Effector CD4-positive, alpha-beta T cell (primary cell): ENCODE measurements at places on chromosomes 7 and 10.

DNA sequence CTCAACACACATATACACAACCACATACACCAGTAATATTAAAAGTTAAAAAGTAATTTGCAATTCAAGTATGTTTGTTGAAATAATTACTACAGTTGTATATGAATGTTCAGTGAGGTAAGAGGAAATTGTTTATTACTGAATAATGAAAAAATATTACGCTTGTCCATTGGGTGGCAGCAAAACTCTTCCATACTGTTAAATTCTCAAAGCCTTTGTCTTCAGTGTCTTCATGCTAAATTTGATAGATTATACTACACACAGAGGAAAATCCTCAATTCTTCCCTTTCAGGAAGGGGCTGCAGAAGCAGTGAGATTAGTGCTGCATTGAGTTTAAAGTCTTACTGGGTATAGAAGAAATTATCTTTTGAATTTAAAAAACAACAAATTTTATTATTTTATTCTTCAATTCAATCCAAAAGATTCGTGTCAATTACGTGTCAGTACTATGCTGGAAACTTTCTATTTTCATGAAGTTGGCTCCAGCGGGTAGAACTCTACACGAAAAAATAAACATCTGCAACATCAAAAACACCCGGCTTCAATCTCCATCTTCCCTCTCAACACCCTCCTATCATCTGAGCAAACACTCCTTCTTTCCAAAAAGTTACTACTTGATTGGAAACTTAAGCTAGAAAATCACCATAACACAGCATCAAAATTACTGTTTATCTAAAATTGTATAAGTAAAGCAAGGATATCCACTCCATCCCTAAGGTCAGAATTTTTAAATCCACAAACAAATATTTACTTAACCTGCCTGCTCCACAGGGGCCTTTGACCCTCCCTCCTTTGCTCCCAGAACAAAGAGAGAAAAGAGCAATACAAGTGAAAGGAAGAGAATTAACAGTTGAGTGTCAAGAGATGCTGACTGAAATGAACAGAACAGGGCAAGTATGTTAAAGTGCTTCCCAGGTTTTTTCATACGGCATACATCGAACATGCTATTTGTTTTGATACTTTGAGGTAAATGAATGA, 37.0 kb upstream of the TES start:
- DNase-seq: peak; percentile 36

- DNase-seq: no peak
Observed at GRCh38 chr10:92822964-92823363, 25.4 kb upstream of the EXOC6 start.

GRCh38 chr7:35826751-35827150, 25.9 kb downstream of the SEPTIN7 start:
- DNase-seq: no peak

GRCh38 chr10:5711642-5712041, 27.0 kb downstream of the TASOR2 start:
- no peak for DNase-seq

DNA sequence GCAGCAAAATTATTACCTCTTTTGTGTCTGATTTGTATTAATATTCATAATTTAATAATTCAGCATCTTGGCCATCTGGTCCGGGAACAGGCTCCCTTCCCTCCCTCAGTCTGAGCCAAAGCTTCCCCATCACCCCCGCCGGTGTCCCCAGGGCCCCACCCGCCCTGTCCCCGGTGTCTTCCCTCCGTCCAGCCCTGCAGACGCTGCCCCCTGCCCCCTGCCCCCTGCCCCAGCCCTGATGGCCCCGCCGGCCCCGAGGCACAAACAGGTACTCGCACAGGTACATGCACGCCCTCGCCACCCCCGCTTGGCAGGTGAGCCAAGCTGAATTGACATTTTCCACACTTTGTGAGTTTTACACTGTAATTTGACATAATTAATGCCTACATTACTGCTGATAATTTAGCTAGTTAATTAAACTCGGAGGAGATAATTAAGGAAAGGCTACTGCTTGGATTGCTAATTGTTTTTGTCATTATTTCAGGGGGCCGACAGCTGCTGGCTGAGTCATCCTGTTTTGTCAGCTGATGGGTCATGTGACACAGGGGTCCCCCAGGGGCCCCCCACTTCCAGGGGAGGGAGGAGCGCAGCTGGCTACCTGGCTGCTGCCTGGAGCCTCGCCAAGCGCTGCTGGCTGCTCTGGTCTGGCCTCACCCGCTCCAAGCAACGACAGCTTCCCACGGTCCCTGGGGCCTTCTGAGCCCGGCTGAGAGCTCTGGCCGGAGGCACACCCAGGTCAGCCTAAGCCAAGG, 36.6 kb downstream of the MICALL2 start:
- no peak for DNase-seq

GRCh38 chr7:98669329-98670000, 52.4 kb downstream of the NPTX2 start:
- no peak for DNase-seq

GRCh38 chr7:7786595-7786994, 68.2 kb upstream of the RPA3 start:
- DNase-seq: no peak

DNA sequence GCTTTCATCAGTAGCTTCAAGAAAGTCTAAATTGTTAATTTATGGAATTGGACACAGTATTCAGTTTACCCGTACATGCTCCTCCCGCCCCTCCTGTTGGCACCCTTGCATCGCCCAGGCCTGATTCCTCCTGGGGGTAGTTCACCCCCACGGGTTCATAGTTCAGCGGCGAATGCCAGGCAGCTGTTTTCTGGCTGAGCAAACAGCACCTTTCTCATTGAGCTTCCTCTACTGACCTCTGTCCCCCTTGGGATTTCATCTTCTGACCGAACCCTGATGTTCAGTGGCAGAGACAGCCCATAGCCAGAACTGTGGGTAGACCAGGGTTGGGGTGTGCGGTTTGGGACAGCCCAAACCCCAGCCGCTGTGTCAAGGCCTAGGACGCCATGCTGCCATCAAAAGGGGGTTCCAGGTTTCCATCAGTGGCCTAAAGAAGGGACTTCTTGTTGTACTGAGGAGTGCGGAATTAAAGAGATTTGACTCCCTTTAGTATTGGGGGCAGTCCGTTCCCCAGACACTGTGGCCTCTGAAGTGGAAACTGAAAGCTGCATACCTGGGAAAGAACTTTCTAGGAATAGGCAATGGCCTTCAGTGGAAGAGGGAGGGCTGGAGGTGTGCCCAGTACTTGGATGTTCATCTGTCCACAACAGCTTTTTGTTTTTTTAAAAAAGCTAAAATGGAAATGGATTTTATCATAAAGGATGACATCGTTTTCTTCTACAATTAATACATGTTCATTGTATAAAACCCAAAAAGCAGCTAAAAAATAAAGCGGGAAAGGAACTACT, 19.0 kb downstream of the MDH2 start:
- DNase-seq: no peak

DNA sequence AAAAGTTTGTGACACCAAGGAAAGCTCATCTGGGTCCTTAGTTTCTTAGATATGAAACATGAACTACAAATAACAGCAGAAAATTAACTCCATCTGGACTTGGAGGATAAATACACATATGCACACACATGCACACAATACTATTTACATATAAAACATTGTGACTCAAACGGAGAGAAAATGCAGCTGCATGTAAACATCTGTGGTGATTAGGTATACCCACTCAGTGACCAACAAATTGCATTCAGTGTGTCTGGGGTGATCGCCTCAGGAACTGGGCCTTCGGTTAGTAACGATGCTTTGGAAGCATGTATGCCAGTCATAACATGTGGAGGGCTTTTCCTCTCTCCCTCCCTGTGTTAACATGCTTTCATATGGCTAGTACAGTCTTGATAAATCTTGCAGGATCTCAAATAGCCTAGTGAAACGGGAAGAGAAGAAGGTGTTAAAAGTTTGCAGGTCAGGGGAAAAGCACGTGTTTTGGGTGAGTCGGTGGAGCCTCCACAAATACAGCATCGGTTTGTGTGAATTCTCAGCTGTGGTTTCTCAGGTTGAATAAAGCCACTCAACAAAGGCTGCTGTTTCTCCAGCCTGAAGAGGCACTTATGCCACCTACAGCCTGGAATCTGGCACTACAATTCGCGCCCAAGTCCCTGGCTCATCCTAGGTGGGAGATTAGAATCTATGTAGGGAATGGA, 8.7 kb upstream of the GLRX3 start:
- DNase-seq: peak; percentile 48

- DNase-seq: no peak
Observed at GRCh38 chr7:96122746-96123145, 199.2 kb downstream of the SLC25A13 start.

GRCh38 chr7:143351060-143351459, 11.5 kb downstream of the FAM131B start:
- DNase-seq: no peak

DNA sequence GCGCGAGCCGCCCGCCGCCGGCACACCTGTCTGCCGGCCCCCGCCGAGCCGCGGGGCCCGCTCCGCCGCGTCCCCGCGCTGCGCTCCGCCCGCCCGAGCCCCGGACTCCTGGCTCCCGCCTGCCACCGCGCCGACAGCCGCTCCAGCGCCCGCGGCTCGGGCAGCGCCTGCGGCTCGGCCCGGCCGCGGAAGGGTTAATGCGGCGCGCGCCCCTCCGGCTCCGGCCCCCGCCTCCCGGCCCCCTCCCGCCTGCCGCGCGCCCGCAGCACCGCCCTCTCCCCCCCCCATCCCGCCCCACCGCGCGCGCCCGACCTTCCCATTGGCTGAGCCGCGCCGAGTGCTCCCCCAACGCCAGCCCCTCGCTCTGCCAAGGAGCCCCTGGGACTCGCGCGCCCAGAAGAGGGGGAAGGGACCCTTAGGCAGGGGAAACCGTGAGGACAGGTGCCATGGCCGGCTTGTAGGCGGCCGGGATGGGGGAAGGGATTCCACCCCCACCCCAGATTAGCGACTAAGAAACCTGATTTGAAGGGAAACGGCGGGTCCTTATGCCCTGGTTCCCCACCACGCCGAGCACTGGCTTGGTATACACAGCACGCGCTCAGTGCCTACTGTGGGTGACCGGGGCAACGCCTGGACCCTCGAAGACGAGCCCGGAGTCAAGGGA, at the start of gene KCNH2:
Gene KCNH2, minus strand, starts transcription at position 196 of the 664 bp plus-strand sequence. CDS start 408 bp downstream, outside the sequence.
- no peak for DNase-seq

DNA sequence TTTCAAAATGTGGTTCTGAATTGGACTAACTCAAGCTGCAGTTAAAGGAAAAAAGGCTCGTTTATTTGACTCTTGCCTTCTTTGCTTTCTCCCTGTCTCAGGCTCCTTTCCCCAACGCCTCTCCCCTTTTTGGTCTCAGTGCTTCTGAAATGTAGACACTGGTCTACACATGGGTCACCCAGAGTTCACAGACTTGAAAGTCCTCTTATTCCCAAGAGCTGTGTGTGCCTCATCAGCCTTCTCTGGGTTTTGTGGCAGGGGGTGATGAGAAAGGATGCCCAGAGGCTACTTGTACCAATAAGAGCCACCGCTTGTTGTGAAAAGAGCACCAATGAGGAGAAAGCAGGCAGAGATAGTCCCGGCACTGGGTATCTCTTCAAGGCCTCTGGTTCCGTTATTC, 125.7 kb downstream of the BICC1 start:
- DNase-seq: no peak

DNA sequence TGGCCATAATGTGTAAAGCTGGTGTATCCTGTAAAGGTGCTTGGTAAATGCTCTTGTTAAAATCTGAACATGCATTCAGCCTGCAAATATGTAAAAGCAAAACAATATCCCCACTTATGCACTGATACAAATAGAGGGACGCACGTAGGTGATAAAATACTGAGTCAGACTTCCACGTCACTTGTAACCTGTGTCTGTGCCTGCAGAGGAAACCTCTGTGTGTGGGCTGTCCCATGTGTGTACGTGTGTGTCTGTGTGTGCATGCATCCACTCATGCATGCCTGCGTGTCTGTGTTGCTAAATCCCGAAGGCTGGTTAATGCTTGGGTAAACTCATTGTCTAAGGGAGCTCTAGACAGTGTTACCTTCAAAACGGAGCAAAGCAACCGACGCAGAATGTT, 68.9 kb downstream of the KLF6 start:
- DNase-seq: no peak

- DNase-seq: no peak
Observed at GRCh38 chr10:99527526-99528493, 4.9 kb upstream of the NKX2-3 start.

DNA sequence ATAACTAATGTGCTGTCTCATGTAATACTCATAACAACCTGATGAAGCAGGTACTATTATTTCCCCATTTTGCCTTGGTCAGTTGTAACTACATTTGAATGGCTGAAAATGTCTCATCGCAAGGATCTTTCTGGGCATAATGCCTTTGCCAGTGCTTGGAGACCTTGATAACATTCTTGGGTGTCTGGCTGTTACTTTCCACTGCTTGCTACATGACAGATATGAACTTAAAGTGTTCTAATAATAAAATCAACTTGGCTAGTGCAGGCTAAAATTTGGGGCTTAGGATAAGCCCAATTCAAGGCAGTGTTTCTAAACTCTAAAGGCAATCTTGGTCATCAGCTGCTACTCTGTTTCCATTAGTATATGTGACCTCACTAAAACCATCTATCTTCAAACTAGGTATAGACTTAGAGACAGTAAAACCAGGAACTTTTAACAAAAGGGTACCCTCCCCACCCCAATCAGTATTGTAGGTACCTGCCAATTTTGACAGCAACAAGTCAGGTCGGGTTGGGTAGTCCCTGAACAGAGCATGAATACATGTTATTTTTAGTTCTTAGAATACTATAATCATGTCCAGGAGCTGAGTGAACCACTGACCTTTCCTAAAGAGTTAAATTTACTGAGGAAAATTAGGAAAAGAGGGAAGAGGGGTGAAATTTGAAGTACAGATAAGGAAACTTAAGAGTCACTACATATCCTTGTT, 68.2 kb upstream of the AHR start:
- DNase-seq: no peak
